ENCODE measurements at places on chromosomes 16 and 17.
A peak's percentile ranks its signal among the peaks of the same experiment; 100 is the strongest.

DNA sequence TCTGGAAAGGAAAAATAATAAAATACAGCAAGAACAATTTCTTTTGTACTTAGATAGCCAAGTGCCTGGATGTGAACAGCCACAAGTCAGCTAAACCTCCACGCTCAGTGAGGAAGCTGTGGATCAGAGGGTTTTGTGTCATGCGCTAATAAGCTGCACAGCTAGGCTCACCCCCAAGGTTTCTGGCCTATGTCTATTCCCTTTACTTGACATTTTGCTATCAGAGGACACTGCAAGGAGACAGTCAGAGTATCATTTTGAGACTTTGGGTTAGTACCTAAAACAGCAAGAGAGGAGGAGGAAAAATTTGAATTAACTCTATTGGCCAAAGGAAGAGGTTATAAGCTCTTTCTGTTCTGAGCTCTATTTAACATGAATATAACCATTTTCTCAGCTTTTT, 139.3 kb downstream of the KCNJ2 start:
- no peak for DNase-seq

DNA sequence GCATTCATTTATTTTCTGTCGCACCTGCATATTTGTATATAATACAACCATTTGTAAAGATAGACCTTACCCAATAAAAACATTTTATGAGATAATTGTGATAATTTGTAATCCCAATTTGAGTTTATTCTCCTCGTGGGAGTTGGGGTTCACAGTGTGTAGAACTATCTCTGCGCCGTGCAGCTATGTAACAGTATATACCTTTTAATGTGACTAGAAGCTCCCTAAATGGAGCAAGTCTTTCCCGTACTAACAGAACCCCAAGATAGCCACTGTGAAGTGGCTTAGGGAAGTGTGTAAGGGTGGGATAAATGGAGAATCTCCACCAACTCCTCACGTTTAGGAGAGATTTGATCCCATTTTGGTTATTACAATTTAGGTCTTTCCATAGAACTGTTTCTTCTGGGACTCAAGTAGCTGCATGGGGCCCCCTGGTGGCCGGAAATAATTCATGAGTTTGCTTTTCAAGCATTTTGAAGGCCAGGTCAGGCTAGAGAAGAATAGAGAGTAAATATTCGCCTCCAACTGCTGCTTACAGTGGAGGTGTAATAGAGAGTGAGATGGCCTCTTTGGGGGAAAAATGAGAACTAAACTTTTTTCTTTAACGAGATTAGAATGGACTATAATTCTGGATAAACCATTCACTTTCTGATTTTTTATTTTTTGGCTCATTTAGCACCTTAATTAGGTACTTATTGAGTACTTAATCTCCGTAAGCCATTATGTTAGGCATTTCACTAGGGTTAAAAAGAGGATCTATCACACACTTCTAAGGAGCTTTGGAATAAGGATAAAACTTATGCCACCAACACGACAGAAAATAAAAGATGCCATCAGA, 4.5 kb downstream of the TMEM100 start:
- peak; percentile 72 for DNase-seq

- DNase-seq, result no peak
These were observed 14.3 kb downstream of the HOXB4 start for GRCh38 chr17:48563867-48564187.

GRCh38 chr16:89422905-89423630, 67.3 kb downstream of the ANKRD11 start:
- peak; percentile 65 for DNase-seq

DNA sequence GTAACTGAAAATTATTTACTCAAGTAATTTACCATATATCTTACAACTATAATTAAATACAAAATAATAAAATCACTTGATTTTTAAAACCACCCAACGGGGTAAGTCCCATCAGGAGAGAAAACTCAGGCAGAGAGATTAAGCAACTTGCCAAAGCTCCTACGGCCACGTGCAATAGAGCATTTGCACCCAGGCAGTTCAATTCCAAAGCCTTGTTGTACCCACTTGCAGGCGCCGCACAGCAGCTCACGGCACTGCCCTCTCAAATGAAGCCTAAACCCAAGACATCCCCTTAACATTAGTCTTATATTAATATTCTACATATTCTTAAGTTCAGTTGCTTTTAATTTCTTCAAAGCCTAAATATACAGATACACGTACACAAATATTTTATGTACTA, 75.7 kb downstream of the SPAG9 start:
- DNase-seq, result no peak

DNA sequence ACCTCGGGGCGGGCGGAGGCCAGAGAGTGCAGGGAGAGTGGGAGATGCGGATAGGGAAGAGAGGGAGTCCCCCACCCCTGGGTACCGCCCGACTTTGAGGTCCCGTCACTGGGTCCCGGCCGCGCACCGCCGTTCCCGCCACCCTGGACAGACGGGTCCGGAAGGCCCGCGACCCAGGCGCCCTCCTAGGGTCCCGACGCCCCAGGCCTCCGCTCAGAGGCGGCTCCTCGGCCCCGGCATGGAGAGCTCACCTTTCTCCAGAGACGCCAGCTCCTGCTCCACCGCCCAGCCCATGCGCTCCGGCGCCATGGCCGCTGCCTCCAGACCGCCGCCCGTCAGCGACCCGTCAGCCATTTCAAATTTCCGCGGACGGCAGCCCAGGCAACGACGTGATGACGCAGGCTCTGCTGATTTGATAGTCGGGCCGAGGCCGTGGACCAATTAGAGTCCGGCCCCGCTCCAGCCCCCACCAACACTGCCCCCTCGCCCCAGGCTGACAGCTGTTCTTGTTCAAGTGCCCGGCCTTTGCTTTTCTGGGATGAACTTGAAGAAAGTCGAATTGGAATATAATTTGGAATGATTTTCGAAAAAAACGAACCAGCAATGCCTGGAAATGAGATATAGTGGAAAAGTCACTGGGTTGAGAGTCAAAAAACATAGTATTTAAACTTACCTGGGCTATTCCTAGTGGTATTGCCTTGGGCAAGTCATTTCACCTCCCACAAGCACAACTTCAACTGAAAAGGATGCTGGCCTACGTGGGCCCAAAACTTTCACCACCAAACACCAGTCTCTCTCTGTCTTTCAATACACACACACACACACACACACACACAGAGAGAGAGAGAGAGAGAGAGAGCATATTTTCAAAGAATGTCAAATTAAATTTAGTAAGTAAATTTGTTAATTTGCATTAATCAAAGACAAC, at the start of gene SHCBP1:
Gene SHCBP1 (minus strand): TSS at position 374 of the 928 bp plus-strand sequence. CDS start 20 bp downstream, at position 354.
- DNase-seq, result peak; percentile 88

DNA sequence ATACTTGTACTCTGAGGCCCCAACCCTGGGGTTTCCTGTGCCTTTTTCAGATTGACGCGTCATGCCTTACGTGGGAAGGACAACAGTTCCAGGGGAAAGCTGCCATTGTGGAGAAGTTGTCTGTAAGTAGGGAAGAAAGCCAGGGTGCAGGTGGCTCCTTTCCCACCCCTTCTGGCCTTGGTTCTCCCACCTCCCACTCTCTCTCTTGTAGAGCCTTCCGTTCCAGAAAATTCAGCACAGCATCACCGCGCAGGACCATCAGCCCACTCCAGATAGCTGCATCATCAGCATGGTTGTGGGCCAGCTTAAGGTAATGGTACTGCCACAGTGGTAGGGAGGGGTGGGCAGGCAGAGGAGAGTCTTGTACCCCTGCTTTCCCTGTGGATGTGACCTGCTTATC, 4.6 kb upstream of the EDC4 start:
- no peak for DNase-seq

DNA sequence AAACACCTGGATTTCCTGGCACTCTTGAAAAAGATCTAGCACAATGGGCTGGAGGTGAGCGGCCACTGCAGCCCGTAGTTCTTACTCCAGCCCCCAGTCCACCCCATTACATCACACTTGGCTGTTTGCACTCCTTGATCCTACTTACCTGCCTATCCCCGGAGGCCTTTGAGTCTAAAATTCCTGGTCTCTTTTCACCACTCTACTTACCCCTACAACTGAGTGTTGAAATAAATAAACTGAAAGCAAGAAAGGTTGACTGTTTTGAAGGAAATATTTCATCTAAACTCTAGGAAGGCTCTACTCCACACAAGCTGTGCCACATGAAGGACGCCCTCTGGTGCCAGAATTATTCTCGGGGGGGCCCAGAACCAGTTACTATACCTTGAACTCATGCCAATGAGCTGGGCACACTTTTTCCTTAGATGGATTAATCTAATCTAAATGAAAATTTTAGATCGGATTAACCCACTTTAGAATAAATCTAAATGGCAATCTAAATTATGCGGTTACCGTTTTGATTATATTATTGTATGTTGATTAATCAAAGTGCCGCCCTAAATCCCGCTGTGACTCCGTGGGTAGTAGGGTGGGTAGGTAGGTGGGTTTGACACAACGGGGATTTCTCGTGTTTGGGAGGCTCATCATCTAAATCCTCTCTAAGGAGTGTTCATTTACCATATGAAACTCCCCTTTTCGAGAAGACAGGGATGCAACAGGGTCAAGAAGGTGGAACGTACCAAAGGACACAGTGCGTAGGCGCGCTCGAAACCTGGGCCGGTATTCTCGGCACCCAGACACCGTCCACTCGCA, 651 bp upstream of the EIF1 start:
- DNase-seq, result peak; percentile 58

- no peak for DNase-seq
These were observed 571 bp downstream of the CAVIN1 start for GRCh38 chr17:42422412-42422957.

DNA sequence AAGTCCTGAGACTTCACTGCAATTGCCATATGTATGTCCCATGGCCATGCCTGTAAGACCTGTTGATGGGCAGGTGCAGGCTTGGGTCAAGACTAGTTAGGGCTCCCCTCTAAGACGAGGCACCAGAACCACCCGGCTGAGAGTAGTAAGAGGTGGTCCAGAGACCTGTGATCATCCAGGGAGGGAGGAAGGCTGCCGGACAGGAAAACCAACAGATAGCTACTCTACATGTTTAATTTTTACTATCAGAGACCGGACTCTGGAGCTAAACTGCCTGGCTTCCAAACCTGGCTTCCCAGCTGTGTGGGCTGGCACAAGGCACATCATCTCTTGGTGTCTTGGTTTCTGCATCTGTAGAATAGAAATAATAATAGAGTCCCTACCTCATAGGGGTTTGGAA, 73.0 kb downstream of the ERCC4 start:
- DNase-seq, result no peak

- DNase-seq, result no peak
These were observed 158.8 kb downstream of the CDH8 start for GRCh38 chr16:61877436-61877835.

- peak; percentile 33 for DNase-seq
These were observed 12.6 kb upstream of the POLR3E start for GRCh38 chr16:22284637-22285036.

DNA sequence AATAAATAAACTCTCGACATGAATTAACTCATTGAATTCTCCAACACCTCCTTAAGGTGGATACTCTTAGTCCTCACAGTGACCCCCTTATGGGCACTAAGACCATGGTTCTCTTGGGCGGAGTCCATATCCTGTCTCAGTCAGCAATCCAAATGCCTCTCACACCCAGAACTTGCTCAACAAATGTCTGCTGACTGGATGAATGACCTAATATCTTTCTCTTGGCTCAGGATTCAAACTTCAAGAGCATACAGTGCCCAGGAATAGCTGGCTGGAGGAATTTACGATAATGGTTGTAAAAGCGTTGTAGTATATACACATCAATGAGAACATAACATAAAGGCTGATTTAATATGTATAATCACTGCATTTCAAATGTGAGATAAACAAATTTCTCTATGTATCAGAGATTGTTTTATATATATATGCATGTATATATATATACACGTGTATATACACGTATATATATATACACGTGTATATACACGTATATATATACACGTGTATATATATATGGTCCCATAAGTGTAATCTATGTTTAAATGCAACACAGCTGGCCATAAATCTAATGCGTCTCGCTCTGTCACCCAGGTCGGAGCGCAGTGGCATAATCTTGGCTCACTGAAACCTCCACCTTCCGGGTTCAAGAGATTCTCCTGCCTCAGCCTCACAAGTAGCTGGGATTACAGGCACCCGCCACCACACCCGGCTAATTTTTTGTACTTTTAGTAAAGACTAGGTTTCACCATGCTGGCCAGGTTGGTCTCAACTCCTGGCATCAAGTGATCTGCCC, 6.5 kb upstream of the UBB start:
- peak; percentile 31 for DNase-seq

GRCh38 chr17:62601471-62601870, 26.0 kb upstream of the MRC2 start:
- DNase-seq, result no peak

DNA sequence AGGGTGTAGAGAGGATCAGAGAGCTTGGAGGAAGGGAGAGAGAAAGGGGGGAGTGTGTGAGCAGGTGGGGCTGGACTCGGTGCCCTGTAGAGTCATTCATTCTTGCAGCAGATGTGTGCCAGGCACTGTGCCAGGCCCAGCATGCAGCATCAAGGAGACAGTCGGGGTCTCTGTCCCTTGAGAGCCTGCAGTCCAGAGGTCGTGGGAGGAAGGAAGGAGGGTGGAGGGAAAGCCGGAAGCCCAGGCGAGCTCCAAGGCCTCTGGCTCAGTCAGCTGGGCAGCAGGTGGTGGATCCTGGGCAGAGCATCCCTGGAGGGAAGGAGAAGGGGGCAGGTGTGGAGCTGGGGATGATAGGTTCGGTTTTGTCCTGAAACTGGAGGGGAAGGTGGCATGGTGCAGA, 27.5 kb downstream of the EPN2 start:
- DNase-seq, result no peak

GRCh38 chr17:80499560-80499959, 23.2 kb upstream of the NPTX1 start:
- no peak for DNase-seq

Data from fibroblast of skin of scalp (primary cell).